ENCODE measurements at places on chromosomes 16 and 17. TPM values are rescaled to one million over a fixed set of nuclear protein-coding genes. Genes with fewer than 3 reads are reported as not detected.

The ST6GALNAC1 gene
- total RNA-seq: not detected

The SLC16A13 gene
- 0.12 TPM for total RNA-seq

The FAM171A2 gene
- total RNA-seq: 0.79 TPM

The GDPD1 gene
- total RNA-seq: 0.53 TPM

The ADORA2B gene
- total RNA-seq: 7.5 TPM

The ZMYND15 gene
- total RNA-seq: 0.06 TPM

Data from aortic smooth muscle cell (primary cell).